PC-3 (cell line): ENCODE measurements at places on chromosomes 3 and 15. TPM values are rescaled to one million over a fixed set of nuclear protein-coding genes. Genes with fewer than 3 reads are reported as not detected.

DNA sequence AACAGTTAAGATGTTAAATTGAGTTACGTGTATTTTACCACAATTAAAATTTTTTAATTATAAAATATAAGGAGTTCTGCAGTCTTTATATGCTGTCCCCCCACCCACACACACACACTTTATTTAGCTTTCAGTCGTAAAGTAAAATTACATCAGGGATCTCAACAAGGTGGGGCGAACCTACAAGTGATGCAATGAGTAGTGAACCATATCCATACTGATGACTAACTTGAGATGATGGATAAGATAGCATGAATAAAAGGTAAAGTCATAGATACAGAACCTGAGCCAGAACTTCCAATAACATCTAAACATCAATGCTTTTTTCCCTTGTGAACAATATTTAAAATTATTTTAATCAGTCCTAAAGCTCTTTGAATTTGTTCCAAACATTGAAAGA is 77.2 kb downstream of the VPS13C start:
- peak; percentile 59 for DNase-seq

LIPC gene
- total RNA-seq = not detected in 2 replicates

DNA sequence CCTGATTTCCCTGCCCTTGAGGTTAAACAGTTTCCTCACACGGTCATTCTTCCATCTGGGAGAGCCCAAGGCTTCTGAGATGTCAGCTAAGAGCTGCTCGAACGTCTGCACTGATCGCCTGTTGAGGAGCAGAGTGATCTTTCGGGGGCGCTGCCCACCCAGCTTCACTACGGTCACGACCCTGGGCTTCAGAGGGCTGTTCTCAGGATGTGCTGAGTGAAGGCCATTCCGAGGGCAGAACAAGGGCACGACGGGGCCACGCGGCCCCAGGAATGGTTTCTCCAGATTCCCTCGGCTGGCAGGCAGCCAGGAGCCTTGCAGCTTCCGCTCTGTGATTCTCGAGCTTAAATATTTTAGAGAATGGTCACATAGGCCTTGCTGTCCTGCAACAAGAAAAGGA is 25.7 kb downstream of the DCLK3 start:
- no peak for DNase-seq

DNA sequence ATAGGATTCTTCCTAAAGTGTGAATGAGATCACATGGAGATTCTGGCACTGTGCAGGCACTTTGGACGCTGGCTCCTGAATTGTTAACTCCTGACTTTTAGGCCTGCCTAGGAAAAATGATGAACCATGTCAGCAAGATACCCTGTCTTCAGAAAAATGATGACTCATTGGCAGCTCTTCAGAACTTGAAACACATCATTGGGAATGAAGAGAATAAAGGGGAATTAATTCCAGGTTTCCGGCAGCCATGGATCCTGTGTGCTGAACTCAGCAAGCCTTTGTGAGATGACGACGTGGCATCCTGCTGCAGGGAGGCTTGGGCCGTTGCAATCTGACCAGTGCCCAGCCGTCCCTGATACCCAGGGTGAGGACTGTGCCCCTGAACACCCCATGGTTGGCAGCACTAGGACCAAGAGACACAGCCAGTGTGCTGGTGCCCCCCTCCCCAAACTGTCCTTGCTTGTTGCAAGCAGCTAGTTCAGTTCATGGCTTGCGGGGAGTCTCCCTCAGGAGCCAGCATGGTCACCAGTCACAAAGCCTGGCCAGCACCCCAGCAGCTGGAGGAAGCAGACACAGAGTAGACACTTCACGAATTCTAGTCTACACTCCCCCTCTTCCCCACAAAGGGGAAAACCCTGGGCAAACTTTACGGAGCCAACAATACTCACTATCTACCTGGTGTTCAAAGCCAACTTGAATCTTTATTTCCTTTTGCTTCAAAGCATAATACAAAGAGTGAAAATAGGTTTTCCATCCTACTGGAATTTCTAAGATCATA is 7.8 kb upstream of the LIPC start:
- DNase-seq = no peak

DNA sequence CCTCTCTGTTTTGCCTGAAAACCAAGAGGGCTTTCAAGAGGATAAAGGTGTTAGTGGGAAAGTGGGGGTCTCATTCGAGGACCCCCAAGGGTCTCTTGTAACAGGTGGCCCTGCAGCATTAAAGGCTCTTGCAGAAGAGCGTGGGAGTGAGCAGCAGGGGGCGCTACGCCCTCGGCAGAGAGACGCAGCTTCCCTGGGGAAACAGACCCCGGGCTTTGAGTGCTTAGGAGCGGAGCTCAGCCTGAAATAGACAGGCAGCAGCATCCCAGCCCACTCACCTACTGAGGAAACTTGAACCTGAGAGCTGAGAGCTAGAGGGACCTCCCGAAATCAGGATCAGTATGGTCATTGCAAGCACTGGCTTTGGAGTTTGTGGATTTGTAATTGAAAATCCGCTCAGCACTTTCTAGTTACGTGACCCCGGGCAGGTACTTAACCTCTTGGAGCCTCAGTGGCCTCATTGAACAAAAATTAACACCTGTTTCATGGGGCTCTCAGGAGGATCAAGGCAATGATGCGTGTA is 25.7 kb downstream of the RPLP1 start:
- peak; percentile 69 for DNase-seq

DNA sequence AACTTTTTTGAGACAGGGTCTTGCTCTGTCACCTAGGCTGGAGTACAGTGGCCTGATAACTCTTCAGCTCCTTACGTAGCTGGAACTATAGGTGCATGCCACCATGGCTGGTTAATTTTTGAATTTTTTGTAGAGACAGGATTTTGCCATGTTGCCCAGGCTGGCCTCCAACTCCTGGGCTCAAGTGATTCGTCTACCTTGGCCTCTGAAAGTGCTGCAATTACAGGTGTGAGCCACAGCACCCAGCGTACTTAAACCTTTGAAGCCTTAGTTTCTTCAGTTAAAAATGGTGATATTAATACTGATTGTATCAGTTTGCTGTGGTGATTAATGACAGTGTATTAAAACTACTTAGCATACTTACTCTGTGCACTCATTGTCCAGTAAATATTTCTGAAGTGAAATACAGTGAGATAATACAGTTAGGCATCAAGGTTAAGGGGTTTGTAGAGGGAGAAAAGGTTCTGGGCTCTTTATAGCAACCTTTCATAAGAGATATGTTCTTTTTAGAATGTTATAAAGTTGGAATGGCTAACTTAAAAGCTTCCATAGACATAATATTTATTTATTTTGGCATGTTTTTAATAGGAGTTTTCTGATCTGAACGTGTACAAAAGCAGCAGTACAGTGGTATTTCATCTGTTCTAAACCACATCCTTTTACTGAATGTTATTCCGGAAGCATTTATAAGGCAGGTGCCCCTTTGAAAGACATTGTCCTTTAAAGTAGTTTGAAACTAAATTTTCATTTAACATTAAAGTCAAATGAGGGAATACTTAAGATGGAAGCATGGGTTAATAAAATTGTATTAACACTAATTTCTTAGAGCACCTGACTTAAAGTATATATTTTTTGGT is 23.6 kb downstream of the NCK1 start:
- no peak for DNase-seq

- no peak for DNase-seq
Observed at GRCh38 chr3:9135930-9136525, 113.4 kb downstream of the SRGAP3 start.

RASL12 gene
- not detected in 2 replicates for total RNA-seq

DNA sequence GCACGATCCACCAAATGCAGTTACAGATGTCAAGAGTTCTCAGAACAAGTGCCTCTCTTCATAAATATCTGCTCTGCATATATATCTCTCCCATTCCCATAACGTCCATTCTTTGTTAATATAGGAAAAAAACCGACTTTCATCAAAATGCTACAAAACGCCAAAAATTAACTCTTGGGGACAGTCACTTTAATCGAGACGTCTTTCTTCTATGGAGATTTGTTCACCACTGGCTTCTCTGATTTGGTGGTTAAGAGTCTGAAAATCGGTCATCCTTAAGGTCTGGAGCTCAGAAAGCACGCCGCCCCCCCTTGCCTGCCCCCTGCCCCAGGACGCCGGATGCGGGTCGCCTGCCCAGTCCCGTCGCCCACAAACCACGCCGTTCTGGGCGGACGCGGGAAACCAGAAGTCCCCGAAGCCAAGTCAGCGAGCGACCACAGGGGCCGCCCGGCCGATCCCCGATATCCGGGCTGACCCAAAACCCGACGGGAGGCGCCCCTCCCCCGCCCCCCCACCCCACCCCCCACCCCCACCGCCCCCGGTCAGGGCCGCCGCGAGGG is 252.7 kb downstream of the TJP1 start:
- DNase-seq = no peak

DNA sequence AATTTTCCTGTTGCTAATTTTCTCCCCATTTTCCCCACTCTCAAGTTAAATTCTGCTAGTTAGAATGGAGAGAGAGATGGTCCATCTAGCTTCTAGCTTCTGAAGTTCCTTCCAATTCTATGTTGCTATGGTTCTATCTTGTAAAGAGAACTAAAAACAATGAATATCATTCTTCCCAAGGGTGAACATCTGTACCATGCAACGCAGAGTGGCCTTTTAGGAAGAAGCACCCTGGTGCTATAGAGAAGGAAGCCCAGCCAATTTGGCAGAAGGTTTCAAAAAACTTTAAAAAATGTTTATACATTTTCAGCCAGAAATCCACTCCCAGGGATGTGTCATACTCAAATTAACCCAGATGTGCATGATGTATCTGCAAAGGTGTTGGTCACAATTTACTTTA is 149.1 kb downstream of the SEMA6D start:
- no peak for DNase-seq

GRK7 gene
- 0.12 TPM in 1 of 2 replicates, not detected in the other for total RNA-seq
